ENCODE measurements at places on chromosomes 1 and 21.
A peak's percentile ranks its signal among the peaks of the same experiment; 100 is the strongest.

- DNase-seq = no peak
Observed at GRCh38 chr1:107683683-107684082, 281.3 kb downstream of the VAV3 start.

- no peak for DNase-seq
Observed at GRCh38 chr1:54276617-54277450, 76.9 kb downstream of the MRPL37 start.

DNA sequence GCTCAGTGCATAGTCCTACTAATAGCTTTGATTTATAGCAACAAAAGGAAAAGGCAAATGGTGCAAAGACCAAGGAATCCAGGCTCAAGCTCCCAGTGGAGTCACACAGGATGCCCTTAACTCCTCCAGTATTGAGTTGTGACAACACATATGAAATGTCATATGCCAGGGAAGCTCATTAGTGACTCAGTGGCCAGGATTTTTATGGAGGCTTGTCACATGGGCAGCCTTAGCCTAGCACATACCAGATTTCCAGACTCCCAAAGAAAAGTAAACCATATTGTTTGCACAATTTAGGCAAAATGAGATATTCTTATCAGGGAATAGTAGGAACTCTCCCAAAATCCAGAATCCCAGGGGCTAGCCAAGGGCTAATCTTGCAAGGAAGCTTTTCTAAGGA, 129.2 kb downstream of the MAGI3 start:
- DNase-seq = no peak

GRCh38 chr1:179380299-179380698, 14.5 kb downstream of the AXDND1 start:
- DNase-seq = no peak

GRCh38 chr1:178137238-178137637, 43.3 kb downstream of the RASAL2 start:
- no peak for DNase-seq

DNA sequence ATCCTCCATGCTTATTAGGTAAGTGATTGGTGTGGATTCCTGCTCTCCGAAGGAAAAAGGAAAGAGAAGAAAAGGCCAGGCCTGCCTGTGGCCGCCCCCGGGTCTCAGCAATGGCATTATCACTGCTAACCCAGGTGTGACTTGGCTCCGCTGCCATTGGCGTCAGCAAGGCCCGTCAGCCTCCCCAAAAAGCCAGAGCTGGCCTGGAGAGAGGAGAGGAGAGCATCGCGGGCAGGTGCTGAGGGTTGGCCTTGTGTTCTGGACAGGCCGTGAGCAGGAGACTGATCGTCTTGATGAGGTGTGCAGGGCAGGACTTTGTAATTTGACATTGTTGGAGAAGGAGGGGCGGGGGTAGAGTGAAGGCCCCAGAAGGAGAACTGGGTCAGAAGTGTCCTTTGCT, 186.4 kb downstream of the CAMTA1 start:
- no peak for DNase-seq

GRCh38 chr1:239879321-239880170, 212.1 kb upstream of the FMN2 start:
- DNase-seq = no peak

DNA sequence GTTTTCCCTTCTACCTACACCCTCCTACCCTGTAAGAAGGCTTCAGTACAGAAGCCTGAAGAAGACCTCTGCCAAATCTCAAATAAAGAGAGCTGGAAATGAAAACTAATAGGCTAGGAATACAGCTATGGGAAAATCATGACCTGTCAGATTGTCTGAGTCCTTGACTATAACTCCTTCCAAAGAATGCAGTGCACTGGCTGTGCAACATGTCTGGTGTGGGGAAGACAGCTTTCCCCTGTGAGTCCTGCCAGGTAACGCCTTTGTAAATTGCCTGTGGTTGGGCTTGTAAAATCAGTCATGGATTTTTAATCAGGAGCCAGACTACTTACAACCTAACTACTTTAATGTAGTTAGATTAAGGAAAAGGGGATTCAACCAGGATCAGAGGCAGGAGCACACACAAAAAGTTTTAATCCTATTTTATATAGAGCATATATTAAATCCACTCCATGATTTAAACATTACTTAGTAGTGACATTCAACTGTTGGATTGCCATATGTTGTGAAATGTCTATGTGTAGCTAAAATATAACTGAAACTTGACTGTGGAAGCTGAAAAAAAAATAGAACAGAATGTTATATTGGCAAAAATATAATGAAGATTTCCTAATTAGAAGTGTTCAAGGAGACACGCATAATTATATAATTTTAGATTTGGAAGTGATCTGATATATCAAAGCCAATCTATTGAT, 1667.8 kb downstream of the KCNT2 start:
- DNase-seq = no peak

- no peak for DNase-seq
Observed at GRCh38 chr1:208302699-208303238, 58.6 kb upstream of the PLXNA2 start.

GRCh38 chr1:94142022-94142421, 21.1 kb upstream of the ABCA4 start:
- peak; percentile 50 for DNase-seq

DNA sequence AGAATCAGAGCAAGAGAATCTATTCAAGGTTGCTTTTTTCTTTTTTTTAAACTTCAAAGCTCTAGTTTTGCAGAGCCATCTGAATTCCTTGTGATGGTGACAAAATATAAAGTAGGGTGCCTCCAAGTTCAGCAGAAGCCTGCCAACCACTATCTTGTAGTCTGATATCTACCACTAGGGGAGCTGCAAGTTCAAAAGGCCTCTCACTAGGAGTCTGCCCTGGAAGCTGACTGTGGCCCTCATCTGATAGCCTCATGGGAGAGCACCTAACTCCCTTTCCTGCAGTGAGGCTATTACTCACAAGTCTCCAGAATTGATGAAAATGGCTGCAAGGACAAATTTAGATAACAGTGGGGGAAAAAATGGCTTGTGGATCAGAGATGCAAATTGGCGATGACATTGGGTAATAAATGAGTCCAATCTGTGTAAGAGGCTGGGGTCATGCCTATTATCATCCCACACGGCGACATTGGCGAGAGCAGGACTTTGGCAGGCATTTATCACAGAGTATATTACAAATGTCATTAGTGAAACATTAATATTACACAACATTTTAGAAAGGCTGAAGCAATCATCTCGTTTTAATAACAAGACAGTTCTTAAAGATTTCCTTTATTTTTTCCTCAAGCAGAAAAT, 10.7 kb upstream of the ZP4 start:
- no peak for DNase-seq

DNA sequence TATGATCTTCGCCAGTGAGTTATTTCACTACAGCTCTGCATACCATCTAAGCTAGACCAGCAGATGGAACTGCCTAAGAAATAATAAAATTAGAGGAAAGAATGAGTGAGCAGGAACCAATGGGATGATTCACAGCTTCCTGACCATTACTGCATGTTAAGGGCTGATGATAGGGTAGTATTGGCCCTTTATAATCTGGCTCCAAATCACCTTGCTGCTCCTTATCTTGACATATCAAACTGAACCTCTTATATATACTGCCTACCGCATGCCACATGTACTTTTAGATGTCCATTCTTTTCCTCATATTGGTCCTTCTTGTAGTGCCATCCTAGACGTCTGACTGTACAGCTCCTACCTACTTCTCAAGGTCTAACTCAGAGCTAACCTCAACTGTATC, 524.4 kb downstream of the DPYD start:
- no peak for DNase-seq

DNA sequence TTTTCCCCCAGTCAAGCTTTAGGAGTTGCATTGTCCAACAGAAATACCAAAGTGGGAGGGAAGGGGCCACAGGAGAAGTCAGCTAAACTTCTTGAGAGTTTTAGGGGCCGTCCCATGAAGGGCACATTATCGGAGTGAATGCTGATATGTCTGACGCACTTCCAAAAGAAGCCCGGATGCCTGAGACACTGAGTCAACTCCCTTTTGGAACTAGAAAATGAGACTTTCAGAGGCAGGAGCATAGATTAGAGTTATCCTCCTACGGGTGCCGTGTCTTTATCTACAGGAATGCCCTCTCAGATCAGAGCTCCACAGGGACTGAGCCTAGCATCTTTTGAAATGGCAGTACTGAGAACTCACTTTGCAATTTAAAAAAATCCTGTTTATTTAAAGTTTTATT, 13.1 kb downstream of the ACTN2 start:
- no peak for DNase-seq

DNA sequence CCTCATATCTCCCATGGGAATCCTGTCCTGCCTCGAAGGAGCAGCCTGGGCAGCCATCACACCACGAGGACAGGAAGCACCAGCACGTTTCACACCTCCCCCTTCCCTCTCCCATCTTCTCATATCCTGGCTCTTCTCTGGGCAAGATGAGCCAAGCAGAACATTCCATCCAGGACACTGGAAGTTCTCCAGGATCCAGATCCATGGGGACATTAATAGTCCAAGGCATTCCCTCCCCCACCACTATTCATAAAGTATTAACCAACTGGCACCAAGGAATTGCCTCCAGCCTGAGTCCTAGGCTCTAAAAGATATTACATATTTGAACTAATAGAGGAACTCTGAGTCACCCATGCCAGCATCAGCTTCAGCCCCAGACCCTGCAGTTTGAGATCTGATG, 8.7 kb downstream of the SLAMF8 start:
- no peak for DNase-seq

- no peak for DNase-seq
Observed at GRCh38 chr21:46142582-46143473, 12.6 kb downstream of the FTCD start.

DNA sequence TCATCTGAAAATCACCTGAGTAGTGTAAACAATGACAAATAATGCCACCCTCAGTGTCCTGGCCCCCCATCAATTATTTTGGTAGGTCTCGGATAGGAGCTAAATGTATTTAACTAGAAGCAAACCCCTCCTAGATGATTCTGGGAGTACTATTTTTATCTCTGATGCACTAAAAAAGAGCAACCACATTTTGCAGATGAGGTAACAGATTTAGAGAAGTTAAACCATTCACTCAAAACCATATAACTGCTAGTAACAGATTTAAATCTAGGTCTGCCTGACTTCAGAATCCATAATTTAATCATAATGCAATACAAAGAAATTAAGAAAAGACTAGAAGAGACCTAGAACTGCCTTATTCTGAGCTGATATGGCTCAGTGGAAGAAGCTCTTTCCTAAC, 17.3 kb upstream of the PTCH2 start:
- DNase-seq = no peak
